GOT3 (cell line): ENCODE measurements at places on chromosomes 16 and 17.

DNA sequence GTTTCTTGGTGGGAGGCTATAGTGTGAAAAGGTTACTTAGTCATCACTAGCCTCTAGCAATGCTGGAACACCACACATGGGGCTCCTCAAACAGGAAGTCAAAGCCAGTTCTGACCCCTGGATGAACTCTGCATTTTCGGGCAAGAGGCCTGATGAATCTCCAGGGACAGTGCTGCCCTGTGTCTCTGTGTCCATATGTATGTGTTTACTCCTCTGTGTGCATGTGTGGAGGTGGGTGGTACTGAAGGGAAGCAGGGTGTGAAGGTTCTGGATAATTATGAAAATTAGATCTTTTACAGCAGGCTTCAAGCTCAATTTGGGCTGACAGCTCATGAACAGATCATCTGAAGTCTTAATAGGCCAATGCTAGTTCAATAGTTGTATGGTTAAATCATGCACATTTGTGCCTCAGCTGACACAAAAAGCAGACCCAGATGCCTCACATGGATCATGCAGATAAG, 133.6 kb downstream of the SNX11 start:
- DNase-seq: no peak

DNA sequence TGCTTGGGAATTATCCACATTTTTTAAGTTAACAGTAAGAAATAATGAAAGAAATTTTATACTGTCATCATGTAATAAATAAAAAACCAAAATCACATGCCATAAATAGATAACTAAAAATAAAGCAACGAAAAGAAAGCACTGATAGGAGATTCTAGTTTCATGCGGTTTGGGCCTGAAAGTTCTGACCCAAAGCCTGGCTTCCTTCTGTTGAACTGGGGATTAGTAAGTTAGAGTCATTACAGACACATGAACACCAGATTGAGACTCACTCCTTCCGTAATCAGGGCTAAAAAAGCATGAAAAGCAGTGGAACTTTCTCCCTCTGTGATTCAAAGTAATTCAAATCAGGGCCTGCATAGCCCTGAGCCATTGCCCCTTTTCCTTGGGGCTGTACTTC, 13.2 kb upstream of the SLC6A2 start:
- DNase-seq: no peak

GRCh38 chr16:1206786-1207185, 18.3 kb downstream of the TPSG1 start:
- no peak for DNase-seq

DNA sequence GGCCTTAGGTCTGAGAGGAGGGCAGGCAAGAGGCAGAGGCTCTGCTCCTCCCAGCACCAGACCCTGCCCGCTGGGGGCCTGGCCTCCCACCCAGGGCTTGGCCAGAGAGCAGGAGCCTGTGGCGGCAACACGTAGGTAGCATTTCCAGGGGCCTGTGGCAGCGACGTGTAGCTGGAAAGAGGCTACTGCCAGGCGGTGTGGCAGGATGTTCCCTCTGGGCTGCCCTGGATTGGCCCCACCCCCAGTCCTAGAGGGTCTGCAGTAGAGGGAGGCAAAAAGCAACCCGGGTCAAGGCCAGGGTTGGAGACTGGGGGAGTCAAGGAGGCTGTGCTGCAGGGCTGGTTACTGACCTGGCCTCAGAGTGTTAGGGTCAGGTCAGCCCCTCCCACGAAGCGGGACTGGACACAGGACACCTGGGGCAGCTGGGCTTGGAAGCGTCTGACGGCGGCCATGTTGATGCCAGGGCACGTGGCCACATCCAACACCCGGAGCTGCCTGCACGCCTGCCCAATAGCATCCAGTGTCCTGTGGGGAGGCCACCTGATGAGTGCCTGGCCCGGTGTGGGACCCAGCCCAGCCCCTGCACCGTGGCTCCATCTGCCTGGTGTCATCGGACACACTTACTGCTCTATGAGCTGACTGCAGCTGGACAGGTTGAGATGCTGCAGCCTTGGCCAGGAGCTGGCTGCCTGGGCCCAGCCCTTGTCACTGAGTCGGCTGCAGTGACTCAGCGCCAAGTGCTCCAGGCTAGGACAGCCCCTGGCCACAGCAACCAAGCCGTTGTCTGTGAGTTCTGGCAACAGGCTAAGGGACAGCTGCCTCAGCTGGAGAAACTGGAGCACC, 8.5 kb downstream of the ELMO3 start:
- DNase-seq: no peak

- no peak for DNase-seq
Measured at GRCh38 chr16:5928476-5929065, 831.0 kb upstream of the EEF2KMT start.

GRCh38 chr17:55198690-55199370, 65.9 kb upstream of the HLF start:
- no peak for DNase-seq

- no peak for DNase-seq
Measured at GRCh38 chr16:65002265-65002664, 119.6 kb downstream of the CDH11 start.

DNA sequence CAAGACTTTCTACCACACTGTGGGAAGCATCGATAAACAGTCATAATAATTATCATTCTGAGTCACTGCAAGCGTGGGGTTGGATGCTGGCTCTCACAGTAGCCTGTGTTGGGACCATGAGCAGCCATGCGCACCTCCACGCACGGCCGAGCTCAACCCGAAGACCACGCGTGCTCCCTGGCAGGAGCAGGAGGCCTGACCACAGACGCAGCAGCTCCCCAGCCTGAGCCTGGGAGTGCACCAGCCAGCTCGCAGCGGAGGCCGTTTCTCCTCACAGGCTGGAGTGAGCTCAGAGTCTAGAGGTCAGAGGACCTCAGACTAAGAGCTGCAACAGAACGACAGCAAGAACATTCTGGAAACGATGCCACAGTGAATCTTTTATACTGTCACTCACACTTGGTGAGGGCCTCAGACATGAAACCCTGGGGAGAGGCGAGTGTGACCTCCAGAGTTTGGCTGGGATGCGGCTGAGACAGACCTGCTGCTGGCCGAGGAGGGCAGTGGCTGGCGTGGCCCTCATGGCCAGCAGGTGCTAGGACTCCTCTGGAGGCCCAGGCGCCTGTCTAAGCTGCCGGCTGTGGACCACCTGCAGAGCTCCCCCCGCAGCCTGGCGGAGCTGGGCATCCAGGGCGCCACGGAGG, 6.0 kb downstream of the NDUFAF8 start:
- DNase-seq: no peak

- DNase-seq: no peak
Measured at GRCh38 chr17:9928601-9929333, 23.7 kb upstream of the RCVRN start.

DNA sequence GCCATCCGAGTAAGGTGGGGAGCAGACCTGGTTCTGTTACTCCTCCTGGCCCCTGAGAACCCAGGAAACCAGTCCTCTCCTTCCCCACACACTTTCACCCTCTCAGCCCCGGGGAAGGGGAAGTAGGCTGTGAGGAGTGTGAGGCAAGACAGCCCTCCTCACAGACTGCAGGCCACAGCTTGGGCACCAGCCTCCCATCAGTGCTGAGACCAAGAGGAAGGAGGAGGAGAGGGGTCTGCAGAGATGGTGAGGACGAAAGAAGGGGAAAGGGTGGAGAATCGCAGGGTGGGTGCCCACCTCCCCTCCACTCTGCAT, 7.0 kb downstream of the G6PC3 start:
- no peak for DNase-seq

DNA sequence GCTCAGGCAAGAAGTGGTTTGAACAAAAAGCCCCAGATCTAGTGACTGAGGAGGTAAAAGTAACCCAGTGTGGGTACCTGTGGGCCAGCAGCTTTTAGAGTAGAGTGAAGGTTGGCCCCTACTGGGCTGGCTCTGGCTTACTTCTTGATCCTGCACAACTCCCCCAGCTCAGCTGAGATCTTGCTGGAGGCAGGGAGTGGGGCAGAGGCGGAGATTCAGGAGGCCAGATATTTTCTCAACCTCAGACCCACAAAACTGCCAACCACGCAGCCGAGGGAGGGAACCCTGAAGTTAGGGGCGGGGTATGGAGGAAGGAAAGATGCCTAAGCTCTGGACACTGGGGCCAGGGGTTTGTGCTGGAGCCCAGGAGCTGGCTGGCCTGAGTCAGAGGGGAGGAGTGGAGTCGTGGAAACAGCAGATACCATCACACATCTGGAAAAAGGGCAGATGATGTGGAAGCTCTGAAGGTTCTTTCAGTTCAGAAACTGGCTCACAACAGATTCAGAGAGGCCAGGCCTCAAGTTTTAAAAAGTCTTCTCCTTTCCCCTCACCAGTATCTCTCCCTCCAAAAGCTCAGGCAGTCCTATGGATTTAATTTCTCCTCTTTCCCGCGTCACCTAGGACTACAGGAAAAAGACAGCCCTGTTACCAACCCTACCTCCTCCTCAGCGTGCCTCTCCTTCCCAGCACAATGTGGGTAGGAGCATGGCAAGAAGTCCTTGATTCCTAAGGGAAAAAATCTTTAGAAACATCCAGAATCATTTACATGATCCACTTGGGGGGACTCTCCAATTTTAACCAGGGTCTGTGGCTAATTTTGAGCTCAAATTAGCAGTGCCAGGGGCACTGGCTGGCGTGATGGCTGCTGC, 48.1 kb downstream of the MYO18A start:
- peak; percentile 48 for DNase-seq

DNA sequence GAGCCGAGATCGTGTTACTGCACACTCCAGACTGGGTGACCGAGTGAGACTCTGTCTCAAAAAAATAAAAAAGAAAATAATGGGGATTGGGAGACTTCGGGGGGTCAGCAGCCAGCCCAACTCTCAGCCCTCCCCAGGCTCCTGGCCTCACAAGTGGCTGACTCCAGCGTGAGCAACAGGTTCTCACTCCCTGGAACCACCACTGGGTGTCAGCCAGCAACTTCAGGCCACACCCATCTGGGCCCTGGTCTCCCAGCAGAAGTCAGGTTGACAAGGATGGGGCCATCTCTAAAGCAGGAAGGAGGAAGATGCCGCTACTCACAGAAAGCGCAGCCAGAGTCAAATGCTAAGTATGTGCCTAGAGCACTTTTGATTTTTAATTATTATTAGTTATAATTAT, 139.4 kb downstream of the C16orf78 start:
- DNase-seq: no peak

- no peak for DNase-seq
Measured at GRCh38 chr17:855569-855968, 73.4 kb downstream of the MRM3 start.

- no peak for DNase-seq
Measured at GRCh38 chr17:7415784-7416183, 4.3 kb upstream of the SPEM1 start.

DNA sequence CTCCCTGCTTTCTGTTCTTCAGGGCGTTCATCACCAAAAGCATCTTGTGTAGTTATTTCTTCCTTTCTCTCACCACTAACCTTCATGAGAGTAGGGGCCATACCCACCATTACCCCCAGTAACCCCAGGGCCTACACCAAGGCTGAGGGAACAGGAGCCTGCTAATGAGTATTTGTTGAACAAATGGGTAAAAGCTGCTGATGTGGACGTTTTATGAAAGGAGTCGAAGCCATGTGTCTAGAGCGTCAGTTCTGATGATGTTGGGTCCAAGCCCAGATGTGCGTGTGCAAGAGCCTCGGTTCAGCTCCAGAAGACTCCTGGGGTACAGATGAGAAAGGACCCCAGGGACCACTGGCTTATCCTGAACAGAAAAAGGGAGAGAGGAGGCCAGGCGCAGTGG, 77.1 kb upstream of the TBC1D3K start:
- no peak for DNase-seq

- DNase-seq: no peak
Measured at GRCh38 chr16:11079652-11080187, 135.4 kb downstream of the CLEC16A start.

- no peak for DNase-seq
Measured at GRCh38 chr16:2773188-2773968, 3.7 kb downstream of the ELOB start.

DNA sequence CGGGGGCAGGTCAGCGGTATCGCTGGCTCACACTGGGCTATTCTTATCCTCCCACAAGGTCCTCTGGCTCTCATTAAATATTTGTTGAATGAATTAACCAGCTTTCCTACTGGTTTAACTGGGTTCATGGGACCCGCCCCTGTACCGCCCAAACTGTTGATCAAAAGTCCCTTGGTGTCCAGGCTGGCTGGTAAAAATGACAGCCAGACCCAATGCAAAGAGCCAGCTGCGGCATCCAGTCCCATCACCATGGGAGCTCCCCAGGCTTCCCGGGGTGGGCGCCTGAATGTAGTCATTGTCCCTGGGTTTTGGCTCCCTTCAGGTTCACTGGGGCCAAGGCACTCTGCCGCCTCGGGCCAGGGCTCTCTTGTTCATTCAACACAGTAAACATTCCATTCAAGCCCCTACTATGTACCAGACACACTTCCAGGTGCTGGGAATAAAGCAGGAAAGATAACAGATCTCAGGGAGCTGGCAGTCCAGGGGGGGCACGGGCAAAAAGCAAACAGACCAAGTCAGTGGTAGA, 11.7 kb upstream of the ATP2C2 start:
- no peak for DNase-seq

GRCh38 chr17:60390925-60391470, 935 bp downstream of the USP32 start:
- DNase-seq: no peak

GRCh38 chr16:87824016-87824990, 45.0 kb downstream of the SLC7A5 start:
- DNase-seq: no peak

GRCh38 chr17:68777243-68777855, 176.2 kb upstream of the FAM20A start:
- no peak for DNase-seq
